Testis (tissue), 5 donors: ENCODE measurements at places on chromosomes 13 and 19.

DNA sequence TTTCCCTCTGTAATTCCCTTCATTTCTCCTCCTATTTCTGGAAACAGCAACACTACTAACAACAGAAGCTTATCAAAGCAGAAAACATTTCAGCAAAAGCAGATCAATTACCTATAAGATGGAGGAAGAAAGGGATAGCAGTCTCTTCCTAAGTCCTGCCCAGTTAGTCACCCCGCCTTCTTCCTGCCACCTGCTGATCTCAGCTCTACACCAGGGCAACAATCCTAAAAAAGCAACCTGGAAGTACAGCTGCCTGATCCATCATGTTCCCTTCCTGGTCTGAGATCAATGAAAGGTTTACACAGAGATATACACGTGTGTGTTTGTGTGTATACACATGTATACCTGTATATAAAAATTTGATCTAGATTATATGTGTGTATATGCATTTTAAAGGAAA is 59.4 kb downstream of the TSC22D1 start:
- no peaks in the 10 kb centered on the region for H3K36me3 ChIP-seq
- no peak for DNase-seq
- H3K4me3 ChIP-seq, result no peak overlapping the region
- no peaks in the 10 kb centered on the region for H3K27me3 ChIP-seq

- H3K27ac ChIP-seq, result no peak overlapping the region
- DNase-seq, result no peak
- no peak overlapping the region for H3K4me3 ChIP-seq
- H3K36me3 ChIP-seq, result no peaks in the 10 kb centered on the region
- no peaks in the 10 kb centered on the region for H3K4me1 ChIP-seq
Measured at GRCh38 chr19:31459430-31459829, 110.2 kb upstream of the TSHZ3 start.

DNA sequence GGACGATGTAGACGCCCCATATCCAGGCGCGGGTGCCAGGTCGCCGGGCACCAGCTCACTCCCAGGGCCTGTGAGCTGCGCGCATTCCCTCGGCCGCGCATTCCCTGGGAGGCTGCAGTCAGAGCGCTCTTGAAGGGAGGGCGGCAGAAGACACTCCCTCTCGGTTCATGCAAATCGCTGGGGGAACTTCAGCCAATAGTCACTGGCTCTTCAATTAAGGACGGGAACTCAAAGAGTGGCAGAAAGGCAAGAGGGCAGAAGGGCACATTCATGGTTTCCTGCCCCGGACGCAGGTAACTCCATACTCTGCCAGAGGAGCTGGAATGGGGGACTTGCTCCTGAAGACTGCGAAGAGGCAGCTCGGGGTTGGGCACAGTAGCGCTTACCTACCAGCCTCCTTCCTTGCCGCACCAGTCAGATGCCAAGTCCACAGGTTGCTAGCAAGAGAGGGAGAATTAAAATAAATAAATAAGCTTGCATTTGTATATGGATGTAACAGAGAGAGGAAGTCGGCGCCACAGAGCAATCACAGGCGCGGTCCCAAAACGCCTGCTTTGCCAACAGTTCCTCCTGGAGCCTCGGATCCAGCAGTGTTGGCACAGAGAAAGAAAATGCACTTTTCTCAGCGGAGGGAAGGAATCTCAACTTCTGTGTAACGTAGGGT is 459 bp downstream of the PCDH20 start:
- peak overlapping the region; percentile 29 for H3K4me3 ChIP-seq
- H3K27me3 ChIP-seq, result no peaks in the 10 kb centered on the region
- H3K4me1 ChIP-seq, result no peaks in the 10 kb centered on the region
- DNase-seq, result peak; percentile 48
- no peak overlapping the region for H3K27ac ChIP-seq

GRCh38 chr13:56907766-56908165 is 233.0 kb upstream of the PRR20A start:
- H3K36me3 ChIP-seq, result no peaks in the 10 kb centered on the region
- H3K4me1 ChIP-seq, result no peaks in the 10 kb centered on the region
- no peak for DNase-seq
- no peaks in the 10 kb centered on the region for H3K27me3 ChIP-seq
- H3K4me3 ChIP-seq, result no peak overlapping the region

GRCh38 chr13:46621792-46622629 is 69.0 kb downstream of the LRCH1 start:
- H3K4me1 ChIP-seq, result peaks cover 18% of the 10 kb centered on the region
- peak overlapping the region; percentile 11 for H3K27ac ChIP-seq
- DNase-seq, result no peak
- H3K4me3 ChIP-seq, result no peak overlapping the region

DNA sequence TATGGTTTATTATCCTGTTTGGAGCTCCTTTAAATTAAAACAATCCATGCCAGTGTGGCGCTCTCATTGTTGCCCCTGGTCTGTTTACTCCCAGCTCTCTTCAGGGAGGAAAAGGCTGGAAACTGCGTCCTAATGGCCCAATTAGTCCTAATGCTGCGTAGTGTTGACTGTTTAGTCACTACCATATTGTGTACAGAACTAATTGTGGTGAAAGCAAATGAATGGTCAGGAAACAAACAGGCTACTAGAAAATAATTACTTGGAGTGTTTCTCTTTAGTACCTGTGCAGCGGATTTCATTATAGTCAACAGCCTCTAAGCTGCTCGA is 54.5 kb upstream of the MTIF3 start:
- H3K27me3 ChIP-seq, result no peaks in the 10 kb centered on the region
- no peak overlapping the region for H3K27ac ChIP-seq

- H3K4me3 ChIP-seq, result no peak overlapping the region
- no peaks in the 10 kb centered on the region for H3K36me3 ChIP-seq
- DNase-seq, result no peak
- no peaks in the 10 kb centered on the region for H3K27me3 ChIP-seq
Measured at GRCh38 chr13:110227864-110228643, 78.9 kb downstream of the COL4A1 start.
